Dermis microvascular lymphatic vessel endothelial cell (primary cell): ENCODE measurements at places on chromosomes 12 and 14. TPM values are rescaled to one million over a fixed set of nuclear protein-coding genes. Genes with fewer than 3 reads are reported as not detected.

Gene DPF3
- total RNA-seq = 0.38 and 0.90 TPM in 2 replicates

DNA sequence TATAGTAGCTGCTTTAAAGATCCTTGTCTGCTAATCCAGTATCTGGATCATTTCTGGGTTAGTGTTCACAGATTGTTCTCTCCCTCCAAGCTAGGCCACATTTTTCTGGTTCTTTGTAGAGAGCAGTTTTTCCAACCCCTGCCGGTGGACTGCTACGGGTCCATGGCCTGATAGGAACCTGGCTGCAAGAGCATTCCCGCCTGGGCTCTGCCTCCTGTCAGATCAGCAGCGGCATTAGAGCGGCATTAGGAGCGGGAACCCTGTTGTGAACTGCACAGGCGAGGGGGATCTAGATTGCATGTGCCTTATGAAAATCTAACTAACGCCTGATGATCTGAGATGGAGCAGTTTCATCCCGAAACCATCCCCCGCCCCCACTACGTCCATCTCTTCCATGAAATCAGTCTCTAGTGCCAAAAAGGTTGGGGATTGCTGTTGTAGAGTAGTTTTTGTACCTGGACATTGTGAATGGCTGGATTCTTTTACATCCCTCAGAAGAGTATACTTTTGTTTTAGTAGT, 50.4 kb downstream of the MYRFL start:
- no peak for DNase-seq

Gene OLR1
- total RNA-seq = not detected in 2 replicates

DNA sequence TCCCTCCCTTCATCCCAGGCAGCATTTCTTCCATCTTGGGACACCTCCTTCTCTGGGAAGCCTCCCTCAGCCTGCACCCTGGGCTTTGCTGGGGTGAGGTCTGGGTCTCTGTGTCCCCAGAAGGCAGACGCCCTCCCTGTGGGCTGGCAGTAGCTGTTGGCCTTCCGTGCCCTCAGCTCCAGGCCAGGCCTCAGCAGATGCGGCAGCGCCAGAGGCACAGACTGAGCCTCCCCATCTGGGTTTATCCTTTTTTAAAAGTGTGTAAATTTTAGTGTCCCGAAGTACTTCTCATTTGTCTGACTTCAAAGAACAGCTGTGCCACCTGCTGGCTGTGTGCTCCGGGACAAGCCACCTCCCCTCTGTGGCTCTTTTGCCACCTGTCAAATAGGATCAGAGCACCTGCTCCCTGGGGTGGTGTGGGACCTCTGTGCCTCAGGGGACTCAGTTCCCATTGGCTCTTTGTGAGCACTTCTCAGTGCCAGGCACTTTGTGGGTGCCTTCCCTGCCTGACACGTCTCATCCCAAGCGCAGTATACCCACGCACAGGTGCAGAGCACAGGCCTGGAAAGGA, 11.1 kb downstream of the EXOC3L4 start:
- DNase-seq = no peak

DNA sequence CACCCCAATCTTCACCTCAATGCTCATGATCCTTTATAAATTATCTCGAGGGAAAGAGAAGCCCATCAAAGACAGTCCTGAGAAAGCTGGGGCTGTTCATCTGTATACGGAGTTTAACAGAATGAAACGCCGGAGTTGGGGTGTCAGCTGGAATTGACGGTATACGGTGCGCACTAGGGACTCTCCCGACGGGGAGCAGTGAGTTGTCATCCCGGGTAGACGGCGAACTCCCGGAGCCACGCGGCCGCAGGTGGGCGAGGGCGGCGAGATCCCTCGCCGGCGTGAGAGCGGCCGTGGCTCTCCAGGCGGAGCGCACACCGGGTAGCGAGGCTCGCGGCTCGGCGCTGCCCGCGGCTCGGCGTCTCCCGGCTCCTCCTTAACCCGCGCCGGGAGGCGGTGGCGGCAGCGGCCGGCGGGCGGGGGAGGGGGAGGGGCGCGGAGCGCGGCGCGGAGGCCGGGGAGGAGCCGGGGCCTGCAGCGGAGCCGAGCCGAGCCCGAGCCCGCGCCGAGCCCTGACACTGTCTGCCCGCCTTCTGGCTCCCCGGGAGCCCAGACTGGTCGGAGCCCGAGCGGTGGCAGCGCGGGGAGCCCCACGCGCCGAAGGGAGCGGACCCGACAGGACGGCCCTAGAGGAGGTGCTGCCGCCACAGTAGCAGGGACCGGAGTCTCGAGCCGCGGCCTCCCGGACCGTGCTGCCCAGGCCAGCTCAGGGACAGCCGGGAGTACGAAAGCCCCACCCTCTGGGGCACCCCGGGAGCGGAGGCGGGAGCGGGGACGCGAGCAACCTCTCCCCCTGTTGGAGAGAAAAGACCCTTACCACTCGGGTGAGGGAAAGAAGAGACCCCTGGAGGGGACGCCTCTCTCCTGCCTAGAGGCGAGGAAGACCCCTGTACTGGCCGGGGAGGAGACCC, at the start of gene FOXJ2:
FOXJ2 (plus strand) TSS at position 475 of the 911 bp plus-strand sequence. CDS start 7,117 bp downstream, outside the sequence.
- peak; percentile 77 for DNase-seq

GRCh38 chr12:115998119-115998633, 279.3 kb downstream of the MED13L start:
- peak; percentile 60 for DNase-seq

GRCh38 chr14:69719501-69719951, 47.4 kb upstream of the SRSF5 start:
- DNase-seq = peak; percentile 84

DNA sequence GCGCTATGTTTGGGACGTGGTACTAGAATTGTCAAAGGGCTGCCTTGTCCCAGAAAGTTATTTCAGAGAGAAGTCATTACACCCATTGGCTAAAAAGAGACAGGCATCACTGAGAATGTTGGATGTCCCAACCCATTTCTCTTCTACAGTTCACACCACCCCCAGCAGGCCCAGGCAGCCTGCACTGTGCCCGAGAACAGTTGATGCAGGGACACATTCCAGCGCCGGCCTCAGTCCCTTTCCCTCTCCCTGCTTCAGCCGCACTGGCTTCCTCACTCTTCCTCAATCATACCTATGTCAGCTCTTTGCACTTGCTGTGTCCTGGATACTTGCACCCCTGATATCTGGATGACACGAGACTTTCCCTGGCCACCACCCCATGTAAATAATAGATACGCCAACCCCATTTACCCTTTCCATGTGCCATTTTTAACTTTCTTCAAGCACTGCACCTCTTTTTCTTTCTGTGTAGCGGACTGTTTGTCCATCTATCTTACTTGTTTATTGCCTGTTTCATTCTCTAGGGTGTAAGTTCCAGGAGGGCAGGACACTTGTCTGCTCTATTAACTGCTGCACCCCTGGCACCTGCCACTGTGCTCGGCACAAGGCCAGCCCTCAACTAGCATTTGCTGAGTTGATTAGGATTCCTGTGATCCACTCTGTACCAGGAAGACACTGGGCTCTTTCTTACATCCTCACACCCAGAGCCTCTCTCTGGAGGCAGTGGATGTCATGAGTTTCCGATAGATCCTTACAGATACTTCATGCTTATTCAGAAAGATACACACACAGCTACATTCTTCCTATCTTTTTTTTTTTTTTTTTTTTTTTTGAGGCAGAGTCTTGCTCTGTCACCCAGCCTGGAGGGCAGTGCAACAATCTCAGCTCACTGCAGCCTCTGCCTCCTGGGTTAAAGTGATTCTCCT, 76.6 kb upstream of the CEP83 start:
- no peak for DNase-seq

DNA sequence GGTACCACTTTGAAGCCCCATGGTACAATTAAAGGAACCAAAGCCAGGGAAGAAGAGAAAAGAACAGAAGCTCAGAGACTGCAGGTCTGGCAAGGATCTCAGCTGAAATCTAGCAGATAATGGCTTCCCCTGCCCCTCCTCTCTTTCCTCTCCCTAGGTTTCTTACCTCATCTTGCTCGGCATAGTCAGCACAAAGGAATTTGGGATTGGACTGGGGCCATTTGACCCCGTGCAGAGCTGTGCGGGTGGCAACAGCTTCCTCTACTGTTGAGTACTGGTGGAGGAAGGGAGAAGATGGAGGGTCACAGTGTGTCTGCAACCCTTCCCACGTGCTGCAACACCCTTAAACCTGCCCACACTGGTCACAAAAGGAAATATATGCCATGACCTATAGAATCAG, 4.7 kb upstream of the CDH24 start:
- peak; percentile 92 for DNase-seq
